ENCODE measurements at places on chromosomes 11 and 22.

GRCh38 chr11:36141956-36142355 lies 147.3 kb downstream of the COMMD9 start:
- no peaks in the 10 kb centered on the region for H3K36me3 ChIP-seq
- H3K27ac ChIP-seq: no peak overlapping the region
- no peaks in the 10 kb centered on the region for H3K27me3 ChIP-seq
- H3K4me1 ChIP-seq: no peaks in the 10 kb centered on the region
- no peak for DNase-seq

DNA sequence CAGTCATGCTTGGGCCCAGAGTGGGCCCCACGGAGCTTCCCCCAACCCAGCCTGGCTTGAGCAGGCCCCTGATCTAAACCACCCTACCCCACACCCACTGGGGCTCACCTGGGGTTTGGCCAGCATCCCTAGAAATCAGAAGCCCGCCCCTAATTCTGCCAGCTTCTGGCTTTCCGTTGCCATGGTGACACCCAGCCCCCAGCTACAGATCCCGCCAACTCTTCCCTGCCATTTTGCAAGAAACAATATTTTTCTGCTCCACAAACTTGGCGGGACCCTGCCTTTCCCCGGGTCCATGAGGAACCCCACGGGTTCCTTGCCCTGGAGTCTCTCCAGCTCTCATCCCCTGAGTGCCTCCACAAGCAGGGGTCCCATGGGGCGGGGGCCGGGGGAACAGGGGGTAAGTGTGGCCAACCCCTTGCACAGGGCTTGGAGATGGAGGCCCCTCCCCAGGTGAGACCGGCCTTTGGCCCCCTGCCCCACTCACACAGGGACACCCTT lies 90.0 kb downstream of the CDKN1C start:
- H3K36me3 ChIP-seq: no peaks in the 10 kb centered on the region
- H3K4me3 ChIP-seq: no peak overlapping the region
- H3K27me3 ChIP-seq: no peaks in the 10 kb centered on the region
- H3K4me1 ChIP-seq: no peaks in the 10 kb centered on the region

DNA sequence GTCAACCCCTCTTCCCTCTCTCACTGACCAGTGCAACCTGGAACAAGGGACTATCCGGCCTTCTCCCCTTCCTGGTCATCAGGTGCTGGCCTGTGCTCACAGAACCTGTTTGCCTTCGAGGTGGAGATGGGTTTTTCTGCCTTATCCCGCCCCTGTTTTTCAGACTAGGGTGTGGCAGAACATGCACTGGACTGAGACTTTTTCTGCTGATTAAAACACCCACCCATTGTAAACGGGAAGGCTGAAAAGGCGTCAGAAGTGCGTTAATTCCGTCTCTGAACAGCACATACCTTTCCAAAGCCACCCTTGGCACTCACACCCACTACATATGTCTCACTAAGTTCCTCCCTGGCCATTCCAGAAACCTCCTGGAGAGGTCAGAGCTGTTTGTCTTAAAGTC lies 4.4 kb upstream of the B3GNT6 start:
- no peak for DNase-seq
- H3K36me3 ChIP-seq: no peaks in the 10 kb centered on the region
- no peak overlapping the region for H3K4me3 ChIP-seq
- H3K27ac ChIP-seq: no peak overlapping the region

GRCh38 chr11:23317816-23318215 lies 457.5 kb upstream of the CCDC179 start:
- H3K4me3 ChIP-seq: no peak overlapping the region
- no peaks in the 10 kb centered on the region for H3K27me3 ChIP-seq
- no peaks in the 10 kb centered on the region for H3K4me1 ChIP-seq
- DNase-seq: no peak
- H3K36me3 ChIP-seq: no peaks in the 10 kb centered on the region

DNA sequence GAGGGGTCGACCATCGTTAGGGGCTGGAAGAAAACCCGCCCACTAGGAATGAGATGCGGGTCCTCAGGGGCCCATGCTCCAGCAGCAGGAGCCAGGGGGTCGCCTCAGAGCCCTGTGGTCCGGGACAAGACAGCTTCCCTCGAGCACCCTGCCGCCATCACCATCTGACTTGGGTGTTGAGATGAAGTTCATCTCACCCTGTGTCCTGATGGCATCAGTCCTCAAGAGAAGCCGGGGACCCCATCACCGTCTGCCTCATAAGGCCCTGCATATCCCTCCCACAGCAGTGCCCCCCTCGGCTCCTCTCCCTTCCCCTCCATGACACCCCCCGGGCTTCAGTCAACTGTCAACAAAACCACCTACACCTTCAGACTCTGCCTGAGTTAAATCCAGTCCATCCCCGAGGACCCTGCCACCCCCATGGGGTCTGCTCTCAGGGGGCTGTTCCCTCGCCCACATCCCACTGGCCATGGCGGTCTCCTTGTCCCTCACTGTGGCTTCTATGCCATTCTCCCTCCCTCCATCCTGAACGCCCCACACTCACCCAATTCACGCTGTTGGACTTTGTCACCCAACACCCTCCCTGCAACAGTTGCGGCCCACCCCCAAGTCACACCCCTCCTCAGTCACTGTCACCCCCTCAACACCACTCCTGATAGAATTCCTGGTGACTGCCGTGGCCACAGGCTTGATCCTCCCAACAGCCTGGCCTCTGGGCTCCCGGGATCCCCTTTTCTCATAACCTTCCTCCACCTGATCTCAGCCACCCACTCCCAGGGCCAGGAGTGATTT lies 87.7 kb upstream of the RTL6 start:
- H3K4me1 ChIP-seq: peaks cover 6% of the 10 kb centered on the region
- no peak for DNase-seq
- H3K27ac ChIP-seq: no peak overlapping the region
- H3K36me3 ChIP-seq: no peaks in the 10 kb centered on the region
- peaks cover 17% of the 10 kb centered on the region for H3K27me3 ChIP-seq

DNA sequence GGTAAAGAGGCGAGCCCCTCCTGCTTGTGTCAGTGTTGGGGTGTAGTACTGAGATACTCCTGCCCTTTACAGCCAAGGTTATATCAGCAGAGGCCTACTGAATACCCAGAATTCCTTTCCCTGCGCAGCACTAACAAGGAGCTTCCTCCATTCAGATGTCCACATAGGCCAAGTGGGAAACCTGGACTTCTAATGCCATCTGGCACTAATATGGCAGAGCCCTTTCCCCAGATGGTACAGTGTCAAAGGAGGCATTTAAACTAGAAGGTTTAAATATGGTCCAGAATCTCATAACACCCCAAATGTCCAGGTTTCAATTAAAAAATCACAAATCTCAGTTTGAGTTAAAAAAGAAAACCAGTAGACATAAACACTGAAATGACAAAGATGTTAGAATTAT lies 68.8 kb downstream of the USP47 start:
- H3K27ac ChIP-seq: no peak overlapping the region
- H3K27me3 ChIP-seq: no peaks in the 10 kb centered on the region

DNA sequence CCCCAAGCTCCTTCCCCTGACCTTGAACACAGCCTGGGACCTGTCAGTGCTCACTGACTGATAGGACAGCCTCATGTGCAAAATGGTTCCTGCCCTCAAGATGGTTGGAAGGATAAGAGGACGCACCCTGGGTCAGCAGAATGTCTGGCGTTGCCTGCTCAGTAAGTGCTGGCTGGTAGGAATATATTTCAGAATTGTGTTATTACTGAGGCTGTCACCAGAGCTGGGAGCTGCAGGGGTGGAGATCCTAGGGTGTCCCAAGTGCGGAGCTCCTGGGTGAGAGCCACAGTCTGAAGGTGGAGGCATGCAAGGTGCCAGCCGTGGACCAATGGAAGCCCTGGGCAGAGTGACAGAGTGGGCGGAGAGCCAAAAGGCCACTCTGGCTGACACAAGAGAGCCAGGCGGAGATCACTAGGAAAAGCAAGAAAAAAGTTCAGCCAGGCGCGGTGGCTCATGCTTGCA lies 1.0 kb upstream of the SEC14L4 start:
- H3K4me3 ChIP-seq: no peak overlapping the region
- H3K36me3 ChIP-seq: no peaks in the 10 kb centered on the region
- peaks cover 31% of the 10 kb centered on the region for H3K27me3 ChIP-seq
- no peak for DNase-seq
- no peak overlapping the region for H3K27ac ChIP-seq

DNA sequence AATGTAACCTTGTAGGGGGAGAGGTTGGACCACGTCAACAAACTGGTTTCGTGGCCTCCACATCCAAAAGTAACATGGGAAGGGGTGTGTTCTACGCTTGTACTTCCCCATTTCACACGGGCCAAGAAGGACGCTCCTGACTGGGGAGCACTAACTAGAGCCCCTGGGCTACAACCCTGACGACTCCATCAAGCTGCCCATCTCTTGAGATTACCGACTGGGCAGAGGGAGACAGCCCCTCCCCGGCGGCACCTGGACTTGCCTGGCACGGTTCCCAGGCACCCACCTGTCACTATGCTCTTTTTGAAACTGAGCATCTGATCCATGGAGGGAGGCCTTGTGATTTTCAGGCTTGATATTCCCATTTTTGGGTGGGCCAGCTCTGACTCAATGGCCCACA lies 68.5 kb downstream of the SHANK2 start:
- peaks cover 14% of the 10 kb centered on the region for H3K27me3 ChIP-seq
- no peaks in the 10 kb centered on the region for H3K36me3 ChIP-seq
- no peak for DNase-seq
- no peaks in the 10 kb centered on the region for H3K4me1 ChIP-seq
- no peak overlapping the region for H3K27ac ChIP-seq
- no peak overlapping the region for H3K4me3 ChIP-seq

- H3K4me3 ChIP-seq: no peak overlapping the region
- H3K27me3 ChIP-seq: no peaks in the 10 kb centered on the region
- H3K36me3 ChIP-seq: no peaks in the 10 kb centered on the region
- H3K4me1 ChIP-seq: no peaks in the 10 kb centered on the region
- no peak for DNase-seq
Measured at GRCh38 chr11:42407341-42407740, 904.5 kb upstream of the API5 start.

DNA sequence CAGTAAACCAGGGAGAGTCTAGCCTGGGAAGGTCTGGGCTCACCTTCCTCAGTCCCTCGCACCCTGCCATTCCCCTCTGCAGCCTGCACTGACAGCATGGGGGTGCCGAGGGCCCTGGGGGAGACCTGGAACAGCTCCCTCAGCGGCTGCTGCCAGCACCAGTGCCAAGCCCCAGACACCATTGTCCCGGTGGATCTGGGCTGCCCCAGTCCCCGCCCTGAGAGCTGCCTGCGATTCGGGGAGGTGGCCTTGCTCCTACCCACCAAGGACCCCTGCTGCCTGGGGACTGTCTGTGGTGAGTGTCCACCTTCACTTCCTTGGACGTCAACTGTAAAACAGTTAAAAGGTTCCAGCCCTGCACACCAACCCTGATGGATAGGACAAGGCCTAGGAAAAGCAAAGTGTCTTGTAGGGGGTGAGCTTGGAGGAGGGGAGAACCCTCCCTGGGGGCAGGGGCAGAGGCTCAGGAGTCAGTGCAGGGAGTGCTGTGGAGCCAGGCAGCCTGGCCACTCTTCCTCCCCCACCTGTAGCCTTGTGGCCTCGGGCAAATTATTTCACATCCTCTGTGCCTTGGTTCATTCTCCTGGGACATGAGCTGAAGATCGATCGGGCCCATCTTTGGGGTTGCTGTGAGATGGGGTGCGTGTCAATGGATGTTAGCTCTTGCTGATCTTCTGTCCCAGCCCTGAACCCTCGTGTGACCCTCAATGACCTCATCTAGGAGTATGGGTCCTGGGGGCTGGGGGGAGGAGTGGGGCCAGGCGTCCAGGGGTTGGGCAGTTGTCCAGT lies 85.2 kb upstream of the MYOD1 start:
- no peaks in the 10 kb centered on the region for H3K4me1 ChIP-seq
- no peak overlapping the region for H3K4me3 ChIP-seq
- H3K36me3 ChIP-seq: no peaks in the 10 kb centered on the region
- H3K27ac ChIP-seq: no peak overlapping the region

DNA sequence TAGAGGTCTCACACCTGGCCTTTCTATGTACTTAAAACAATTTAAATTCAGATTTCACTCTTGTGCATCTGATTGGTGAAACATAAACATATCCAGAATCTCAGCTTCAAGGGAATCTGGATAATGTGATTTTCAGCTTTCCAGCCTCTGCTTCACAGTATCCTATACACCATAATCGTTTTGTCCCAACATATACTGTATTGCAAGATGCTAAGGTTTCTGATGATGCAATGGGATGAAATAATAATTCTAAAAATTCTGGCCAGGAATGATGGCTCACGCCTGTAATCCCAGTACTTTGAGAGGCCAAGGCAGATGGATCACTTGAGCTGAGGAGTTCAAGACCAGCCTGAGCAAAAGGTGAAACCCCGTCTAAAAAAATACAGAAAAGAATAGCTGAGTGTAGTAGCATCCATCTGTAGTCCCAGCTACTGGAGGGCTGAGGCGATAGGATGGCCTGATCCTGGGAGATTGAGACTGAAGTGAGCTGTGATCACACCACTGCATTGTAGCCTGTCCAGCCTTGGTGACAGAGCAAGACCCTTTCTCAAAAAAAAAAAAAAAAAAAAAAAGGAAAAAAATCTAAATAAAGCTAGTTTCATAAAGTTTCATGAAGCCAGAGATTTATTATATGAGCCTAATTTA lies 41.0 kb upstream of the CTSC start:
- no peaks in the 10 kb centered on the region for H3K27me3 ChIP-seq
- H3K4me1 ChIP-seq: no peaks in the 10 kb centered on the region
- H3K4me3 ChIP-seq: no peak overlapping the region
- no peak overlapping the region for H3K27ac ChIP-seq

GRCh38 chr22:28046100-28046499 lies 127.0 kb upstream of the PITPNB start:
- no peak overlapping the region for H3K4me3 ChIP-seq
- DNase-seq: no peak

GRCh38 chr11:120289426-120289825 lies 35.7 kb upstream of the TLCD5 start:
- H3K36me3 ChIP-seq: no peaks in the 10 kb centered on the region
- H3K27ac ChIP-seq: no peak overlapping the region
- no peaks in the 10 kb centered on the region for H3K4me1 ChIP-seq
- H3K27me3 ChIP-seq: peaks cover 35% of the 10 kb centered on the region

GRCh38 chr11:3129181-3129590 lies 35.9 kb downstream of the OSBPL5 start:
- no peak overlapping the region for H3K4me3 ChIP-seq
- DNase-seq: no peak
- H3K4me1 ChIP-seq: no peaks in the 10 kb centered on the region
- no peaks in the 10 kb centered on the region for H3K36me3 ChIP-seq
- no peaks in the 10 kb centered on the region for H3K27me3 ChIP-seq

Measured in activated naive CD8-positive, alpha-beta T cell treated with anti-CD3 and anti-CD28 coated beads, Interleukin-2, amount 50 U/mL, for 24 hours (primary cell).